ENCODE measurements at places on chromosomes 5 and 9. TPM values are rescaled to one million over a fixed set of nuclear protein-coding genes. Genes with fewer than 3 reads are reported as not detected.

The RNF183 gene
- total RNA-seq = not detected

The PCDHGA10 gene
- total RNA-seq = 16.6 TPM

- DNase-seq = no peak
- H3K27me3 ChIP-seq = peaks cover 3% of the 10 kb centered on the region
- no peak overlapping the region for H3K27ac ChIP-seq
- no peaks in the 10 kb centered on the region for H3K36me3 ChIP-seq
- no peak overlapping the region for H3K4me3 ChIP-seq
- peaks cover 13% of the 10 kb centered on the region for H3K4me1 ChIP-seq
Observed at GRCh38 chr5:153520137-153520536, 29.7 kb downstream of the GRIA1 start.

- peaks cover 1% of the 10 kb centered on the region for H3K27me3 ChIP-seq
- no peak overlapping the region for H3K4me3 ChIP-seq
- no peaks in the 10 kb centered on the region for H3K36me3 ChIP-seq
- H3K4me1 ChIP-seq = no peaks in the 10 kb centered on the region
- no peak for DNase-seq
Observed at GRCh38 chr5:155676967-155677366, 650.0 kb upstream of the SGCD start.
